ENCODE measurements at places on chromosomes 16 and 17.

DNA sequence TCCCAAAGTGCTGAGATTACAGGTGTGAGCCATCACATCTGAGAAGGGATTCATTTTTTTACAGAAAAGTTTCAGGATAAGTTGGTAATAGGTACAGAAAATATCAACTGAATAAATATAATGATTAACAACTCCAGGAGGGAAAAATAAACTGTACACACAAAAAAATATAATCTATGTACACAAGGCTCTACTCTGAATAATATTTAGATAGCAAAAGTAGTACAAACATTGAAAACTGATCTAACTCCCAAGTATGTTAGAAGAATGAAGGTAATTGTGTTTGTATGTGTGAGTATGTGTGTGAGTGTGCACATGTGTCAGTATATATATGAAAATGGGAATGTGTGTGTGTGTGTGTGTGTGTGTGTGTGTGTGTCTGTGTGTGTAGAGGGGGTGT lies 20.4 kb downstream of the TUBD1 start:
- no peak for DNase-seq

- no peak for DNase-seq
These were observed 1.3 kb downstream of the WNK4 start for GRCh38 chr17:42781639-42782165.

- no peak for DNase-seq
These were observed 5.9 kb upstream of the CAPN15 start for GRCh38 chr16:521381-522210.

GRCh38 chr17:32152130-32152529 lies 9.8 kb downstream of the RHOT1 start:
- DNase-seq = no peak

DNA sequence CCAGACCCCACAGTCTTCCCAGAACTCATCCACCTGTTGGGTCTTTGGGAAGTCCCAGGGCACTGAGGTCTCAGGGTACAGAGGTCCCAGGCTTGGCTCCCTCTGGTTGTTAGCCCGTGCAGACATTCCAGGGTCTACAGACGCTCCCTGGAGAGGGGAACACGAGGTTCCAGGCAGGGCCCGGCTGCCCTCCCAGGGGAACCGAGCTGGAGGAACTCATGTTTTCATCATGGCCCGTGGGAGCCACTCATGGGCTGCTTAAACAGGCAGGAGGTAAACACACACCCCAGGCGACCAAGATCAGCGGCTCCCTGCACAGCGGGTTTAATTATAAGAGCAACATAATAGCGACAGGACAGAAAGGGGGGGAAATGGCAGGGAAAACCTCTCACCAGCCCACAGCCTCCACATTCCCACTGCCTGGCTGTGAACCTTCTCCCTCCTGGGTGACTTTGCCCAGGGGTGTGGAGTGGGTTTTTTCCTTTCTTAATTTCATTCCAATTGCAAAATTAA lies 36.5 kb downstream of the TRARG1 start:
- DNase-seq = no peak

DNA sequence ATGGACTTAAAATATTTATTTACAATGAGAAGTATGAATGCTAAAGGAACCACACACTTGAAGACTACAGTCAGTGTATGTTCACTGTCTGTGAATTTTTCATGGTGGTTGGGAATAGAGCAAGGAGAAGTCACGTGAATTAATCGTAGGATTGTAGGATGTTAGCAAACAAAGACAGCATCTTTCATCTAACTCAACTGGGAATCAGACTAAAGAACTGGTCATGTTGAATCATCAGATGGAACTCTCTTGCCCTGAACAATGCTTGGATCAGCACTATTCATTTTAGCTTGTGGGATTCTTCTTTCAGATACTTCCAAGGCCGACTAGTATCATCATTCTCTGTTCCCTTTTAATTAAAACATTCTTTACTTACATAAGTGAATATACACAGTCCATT lies 18.1 kb downstream of the KCNJ2 start:
- DNase-seq = no peak

- DNase-seq = no peak
These were observed 108.1 kb downstream of the SPAG9 start for GRCh38 chr17:51012538-51012937.

DNA sequence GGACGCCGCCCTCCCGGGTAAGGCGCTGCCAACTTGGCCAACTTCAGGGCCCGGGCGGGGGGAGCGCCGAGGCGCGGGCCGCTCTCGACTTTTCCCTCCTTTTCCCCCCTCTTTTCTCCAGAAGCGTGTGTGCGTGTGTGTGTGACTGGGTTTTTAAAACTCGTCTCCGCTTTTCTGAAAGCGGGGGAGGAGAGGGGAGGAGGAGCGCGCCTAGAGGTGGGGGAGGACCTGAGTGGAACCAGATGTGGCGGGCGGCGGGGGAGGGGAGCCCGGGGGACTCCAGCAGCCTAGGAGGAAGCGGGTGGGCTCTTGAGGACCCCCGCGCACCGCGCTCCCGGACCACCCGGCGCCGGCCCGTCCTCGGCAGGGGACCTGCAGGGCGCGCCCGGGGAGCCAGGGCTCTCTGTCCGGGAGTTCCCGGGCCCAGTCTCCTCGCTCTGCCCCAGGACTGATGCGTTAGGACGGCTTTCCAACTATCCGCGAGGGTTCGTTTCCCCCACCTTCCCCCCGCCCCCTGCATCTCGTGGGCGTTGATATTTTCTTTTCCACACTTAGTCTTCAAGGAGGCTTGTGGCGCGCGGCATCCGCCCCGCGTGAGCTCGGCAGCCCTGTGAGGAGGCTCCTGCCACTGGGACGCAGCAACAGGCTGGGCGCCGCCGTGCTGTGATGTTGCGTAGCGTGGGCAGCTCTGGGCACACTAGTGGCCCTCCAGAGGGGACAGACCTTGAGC lies 599 bp downstream of the MRC2 start:
- peak; percentile 40 for DNase-seq

DNA sequence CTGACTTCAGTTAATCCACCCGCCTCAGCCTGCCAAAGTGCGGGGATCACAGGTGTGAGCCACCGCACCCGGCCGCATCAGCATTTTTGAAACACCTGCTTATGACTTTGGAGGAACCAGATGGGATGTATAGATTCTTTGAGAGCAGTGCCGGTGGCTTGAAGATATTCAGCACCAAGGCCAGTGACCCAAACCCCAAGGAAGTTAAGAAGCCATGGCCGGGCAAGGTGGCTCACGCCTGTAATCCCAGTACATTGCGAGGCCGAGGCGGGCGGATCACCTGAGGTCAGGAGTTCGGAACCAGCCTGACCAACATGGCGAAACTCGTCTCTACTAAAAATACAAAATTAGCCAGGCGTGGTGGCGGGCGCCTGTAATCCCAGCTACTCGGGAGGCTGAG lies 43.9 kb downstream of the TRARG1 start:
- no peak for DNase-seq

DNA sequence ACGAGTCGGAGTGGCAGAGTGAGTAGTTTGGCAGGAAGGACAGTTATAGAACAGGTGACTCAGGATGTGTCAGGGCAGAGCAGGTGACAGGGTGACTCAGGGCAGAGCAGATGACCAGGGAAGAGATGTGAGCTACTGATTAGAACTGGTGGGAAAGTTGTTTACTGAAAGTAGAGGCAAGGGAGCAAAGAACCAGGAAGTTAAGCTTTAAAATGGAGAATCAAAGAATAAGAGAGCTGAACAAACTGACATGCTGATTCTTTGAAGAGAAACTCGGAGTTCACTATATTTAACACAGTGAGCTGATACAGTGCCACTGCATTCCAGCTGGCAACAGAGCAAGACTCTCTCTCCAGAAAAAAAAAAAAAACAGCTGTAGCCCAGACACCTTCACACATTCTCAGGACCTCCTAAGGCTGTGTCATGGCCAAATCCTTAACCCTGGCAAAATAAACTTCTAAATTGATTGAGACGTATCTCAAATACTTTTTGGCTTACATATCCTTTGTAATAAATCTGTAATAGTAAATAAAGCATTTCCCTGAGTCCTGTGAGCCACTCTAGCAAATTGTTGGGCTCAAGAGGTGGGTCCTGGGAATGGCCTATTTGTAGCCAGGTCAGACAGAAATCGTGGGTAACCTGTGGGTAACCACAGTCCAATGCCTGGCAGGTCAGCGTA lies 12.3 kb upstream of the UBE2I start:
- DNase-seq = peak; percentile 39

DNA sequence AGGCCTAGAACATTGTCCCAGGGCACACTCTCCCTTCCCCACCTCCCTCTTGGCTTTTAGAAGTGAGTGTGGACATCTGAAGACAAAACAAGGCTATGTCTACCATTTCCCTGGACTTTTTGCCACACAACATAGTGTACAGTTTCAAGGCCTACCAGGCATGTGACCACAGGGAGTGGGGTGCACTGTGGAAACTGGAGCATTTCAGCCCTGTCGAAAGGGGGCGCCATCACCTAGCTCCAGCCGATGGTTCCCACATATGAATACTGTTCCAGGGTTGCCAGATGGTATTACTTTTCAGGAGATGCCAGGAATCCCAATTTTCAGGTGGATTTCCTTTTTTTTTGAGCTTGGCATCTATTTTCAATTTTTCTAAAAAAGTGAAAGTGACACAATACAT lies 140.7 kb downstream of the KATNIP start:
- DNase-seq = no peak

DNA sequence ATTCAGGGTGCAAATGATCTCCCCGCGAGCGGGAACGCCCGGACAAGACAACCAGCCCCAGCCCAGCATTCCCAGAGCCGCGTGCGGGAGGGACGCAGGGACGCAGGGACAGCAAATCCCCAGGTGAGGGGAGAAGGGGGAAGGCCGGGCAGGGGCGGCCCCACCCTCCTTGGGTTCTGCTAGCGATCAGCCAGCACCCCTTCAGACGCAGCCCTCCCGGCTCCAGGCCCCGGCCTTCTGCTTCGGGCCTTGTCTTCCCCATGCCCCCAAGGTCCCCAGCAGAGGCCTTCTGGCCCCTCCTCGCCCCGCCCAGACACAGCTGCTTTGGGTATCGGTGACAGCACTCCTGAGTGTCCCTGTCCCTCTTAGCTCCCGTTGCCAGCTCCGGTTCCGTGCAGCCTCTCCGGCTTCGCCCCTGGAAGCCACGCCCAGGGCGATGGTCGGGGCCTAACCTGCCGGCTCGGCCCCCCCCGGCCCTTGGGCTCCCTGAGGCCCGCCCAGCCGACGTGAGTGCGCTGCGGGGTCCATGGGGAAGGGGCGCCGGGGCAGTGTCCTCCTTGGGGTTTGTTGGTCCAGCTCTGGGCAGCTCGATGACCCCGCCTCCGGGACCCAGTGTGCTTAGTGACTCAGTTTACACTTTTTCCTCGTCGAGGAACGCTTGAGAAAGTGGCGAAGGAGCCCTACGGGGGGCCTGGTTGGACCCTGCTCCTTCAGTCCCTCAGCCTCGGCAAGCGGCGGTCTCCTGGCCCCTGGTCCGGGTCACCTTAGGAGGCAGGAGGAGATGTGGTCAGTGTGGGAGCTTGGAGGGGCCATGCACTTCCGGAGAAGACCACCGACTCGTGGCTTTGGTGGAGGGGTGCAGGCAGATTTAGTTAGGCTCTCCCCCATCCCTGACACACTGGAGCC lies 50.5 kb upstream of the AMZ2 start:
- peak; percentile 47 for DNase-seq

DNA sequence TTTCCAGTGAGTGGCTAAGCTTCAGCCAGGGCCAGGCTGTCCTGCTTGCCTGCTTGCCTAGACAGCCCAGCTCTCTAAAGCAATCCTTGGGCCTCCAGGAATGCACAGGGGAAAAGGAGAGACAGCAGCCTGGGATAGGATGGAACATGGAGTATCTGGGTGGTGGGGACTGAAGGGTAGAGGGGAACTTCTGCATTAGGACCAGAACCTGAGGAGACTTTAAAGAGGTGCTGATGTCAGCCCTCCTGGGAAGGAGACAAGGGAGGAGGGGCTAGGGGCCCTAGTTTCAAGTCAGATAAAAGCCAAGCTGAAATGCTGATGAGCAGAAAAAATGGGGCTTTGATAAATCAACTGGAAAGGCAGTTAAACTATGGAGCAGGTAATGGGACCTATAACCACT lies 1.8 kb downstream of the HOXB7 start:
- DNase-seq = peak; percentile 55

DNA sequence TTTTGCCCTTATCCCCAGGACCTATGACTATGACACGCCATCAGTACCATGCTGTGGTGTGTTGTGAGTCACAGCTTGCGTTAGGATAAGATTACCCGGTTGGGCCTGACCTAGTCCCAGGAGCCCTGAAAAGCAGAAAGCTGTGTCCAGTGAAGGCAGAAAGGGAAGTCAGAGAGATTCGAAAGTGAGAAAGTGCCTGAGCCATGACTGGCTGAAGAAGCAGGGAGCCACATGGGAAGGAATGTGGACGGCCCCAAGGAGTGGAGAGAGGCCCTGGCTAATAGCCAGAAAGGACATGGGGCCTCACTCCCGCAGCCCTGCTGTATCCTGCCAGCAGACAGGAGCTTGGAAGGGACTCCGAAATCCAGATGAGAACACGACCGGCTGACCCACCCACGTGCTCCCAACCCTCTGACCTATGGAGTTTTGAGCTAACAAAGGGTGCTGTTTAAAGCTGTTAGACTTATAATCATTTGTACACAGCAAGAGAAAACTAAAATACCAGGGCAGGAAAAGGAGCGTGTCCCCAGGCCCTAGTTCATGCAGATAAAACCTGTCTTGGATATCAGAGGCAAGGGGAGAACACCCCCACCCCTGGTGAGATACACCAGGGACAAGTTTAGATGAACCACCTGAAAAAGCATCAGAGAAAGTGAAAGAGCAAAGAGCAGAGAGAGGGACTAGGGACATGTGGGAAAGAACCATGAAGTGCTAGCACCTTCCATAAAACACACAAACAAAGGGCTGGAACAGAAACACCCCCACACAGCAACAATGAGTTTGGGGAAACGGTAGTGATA lies 115.3 kb downstream of the SLC39A11 start:
- DNase-seq = peak; percentile 39

- no peak for DNase-seq
These were observed 1.7 kb downstream of the TMEM170A start for GRCh38 chr16:75462806-75463205.

DNA sequence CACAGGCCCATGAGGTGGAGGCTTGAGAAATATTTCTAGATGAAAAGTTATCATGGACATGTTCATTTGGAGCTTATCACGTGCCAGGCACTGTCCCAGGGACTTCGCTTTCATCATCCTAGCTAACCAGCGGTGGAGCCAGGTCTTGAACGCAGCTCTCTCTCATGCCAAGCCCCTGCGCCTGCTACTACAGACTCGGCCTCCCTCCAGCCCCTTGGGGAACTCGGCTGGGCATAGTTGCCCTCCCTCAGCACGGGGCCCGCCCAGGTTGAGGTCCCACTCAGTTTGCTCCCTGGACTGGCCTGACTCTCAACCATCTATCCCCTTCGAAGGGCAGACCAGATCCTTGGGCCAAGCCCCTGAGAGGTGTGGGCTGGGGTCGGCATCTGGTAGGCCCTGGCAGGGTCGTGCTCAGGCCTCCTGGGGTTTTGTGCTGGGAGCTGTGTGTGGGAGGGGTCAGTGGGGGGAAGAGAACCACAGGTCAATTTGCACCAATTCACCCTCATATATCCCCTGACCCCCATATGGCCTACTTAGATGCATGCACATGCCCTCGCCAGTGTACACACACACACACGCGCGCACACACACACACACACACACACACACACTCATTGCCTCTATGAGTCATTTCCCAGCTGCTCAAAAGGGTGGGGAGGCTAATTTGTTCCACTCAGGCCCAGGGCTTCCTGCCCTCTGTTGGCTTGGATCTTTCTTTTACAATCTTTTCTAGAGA lies 12.1 kb upstream of the SCN4A start:
- peak; percentile 23 for DNase-seq

- no peak for DNase-seq
These were observed 1.1 kb downstream of the ADAM11 start for GRCh38 chr17:44759916-44760243.

Measured in ELF-1 (cell line).